ENCODE measurements at places on chromosomes 12 and 14. TPM values are rescaled to one million over a fixed set of nuclear protein-coding genes. Genes with fewer than 3 reads are reported as not detected.

Gene DTX1
- 3.4 TPM for total RNA-seq

- no peaks in the 10 kb centered on the region for H3K27me3 ChIP-seq
- H3K4me3 ChIP-seq: no peak overlapping the region
- H3K4me1 ChIP-seq: no peaks in the 10 kb centered on the region
- H3K27ac ChIP-seq: no peak overlapping the region
These were observed 338.0 kb downstream of the RMST start for GRCh38 chr12:97800561-97800960.

DNA sequence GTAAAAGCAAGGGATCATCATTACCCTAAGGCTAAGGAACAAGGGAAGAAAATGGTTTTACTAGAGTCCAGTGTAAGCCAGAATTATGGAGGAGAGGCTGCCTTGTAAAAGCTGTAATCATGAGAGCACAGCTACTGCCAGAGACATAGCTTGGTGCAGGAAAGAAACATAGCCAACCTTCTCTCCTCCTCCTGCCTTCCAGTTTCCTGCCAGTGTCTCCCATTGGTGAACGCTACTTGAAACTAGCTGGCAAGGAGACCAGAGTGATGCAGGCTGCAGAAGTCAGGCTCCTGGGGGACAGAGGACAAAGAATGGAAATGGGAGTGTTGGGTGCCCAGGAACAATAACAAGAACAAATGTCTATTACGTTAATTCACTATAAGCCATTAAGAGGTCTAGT, 158.5 kb downstream of the NELL2 start:
- no peak overlapping the region for H3K4me3 ChIP-seq
- no peak for DNase-seq
- H3K4me1 ChIP-seq: peaks cover 46% of the 10 kb centered on the region
- no peaks in the 10 kb centered on the region for H3K27me3 ChIP-seq
- H3K27ac ChIP-seq: peak overlapping the region; percentile 16
- H3K36me3 ChIP-seq: peaks cover 14% of the 10 kb centered on the region

GRCh38 chr12:62543324-62543723, 76.7 kb downstream of the MON2 start:
- DNase-seq: no peak
- H3K4me3 ChIP-seq: no peak overlapping the region
- peaks cover 17% of the 10 kb centered on the region for H3K36me3 ChIP-seq
- peaks cover 9% of the 10 kb centered on the region for H3K4me1 ChIP-seq

GRCh38 chr12:16258963-16259362, 18.5 kb downstream of the SLC15A5 start:
- no peak overlapping the region for H3K27ac ChIP-seq
- H3K27me3 ChIP-seq: no peaks in the 10 kb centered on the region
- no peak overlapping the region for H3K4me3 ChIP-seq
- H3K4me1 ChIP-seq: no peaks in the 10 kb centered on the region

Gene FITM1
- total RNA-seq: 0.56 TPM

GRCh38 chr12:1883513-1883912, 34.9 kb downstream of the CACNA2D4 start:
- H3K27ac ChIP-seq: no peak overlapping the region
- H3K27me3 ChIP-seq: peaks cover under 1% of the 10 kb centered on the region
- no peaks in the 10 kb centered on the region for H3K4me1 ChIP-seq
- H3K36me3 ChIP-seq: no peaks in the 10 kb centered on the region

Gene HCAR2
- not detected for total RNA-seq

DNA sequence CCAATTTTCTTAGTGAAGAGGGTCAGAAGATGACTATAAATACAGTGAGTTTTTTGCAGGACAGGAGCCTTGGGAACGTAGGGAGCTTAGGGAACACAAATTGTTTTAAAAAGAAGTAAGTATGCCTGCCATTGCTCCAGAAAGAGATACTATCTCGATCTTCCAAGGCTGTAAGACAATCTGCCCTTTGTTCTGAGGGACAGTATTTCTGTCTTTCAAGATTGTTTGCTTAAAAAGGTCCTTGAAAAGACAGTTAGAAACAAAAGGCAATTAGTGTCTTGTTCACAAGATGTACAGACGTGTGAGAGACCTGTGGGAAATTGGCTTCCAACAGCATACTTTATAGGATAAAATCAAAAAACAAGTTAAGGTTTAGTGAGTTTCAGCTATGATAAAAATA, 321.2 kb upstream of the FAR2 start:
- H3K36me3 ChIP-seq: no peaks in the 10 kb centered on the region
- H3K27me3 ChIP-seq: peaks cover 2% of the 10 kb centered on the region

Gene KITLG
- total RNA-seq: not detected

Gene P2RX2
- total RNA-seq: not detected

- no peak overlapping the region for H3K27ac ChIP-seq
- H3K4me1 ChIP-seq: no peaks in the 10 kb centered on the region
- H3K36me3 ChIP-seq: no peaks in the 10 kb centered on the region
These were observed 18.1 kb downstream of the KITLG start for GRCh38 chr12:88562151-88562550.

Gene GPD1
- 0.20 TPM for total RNA-seq

DNA sequence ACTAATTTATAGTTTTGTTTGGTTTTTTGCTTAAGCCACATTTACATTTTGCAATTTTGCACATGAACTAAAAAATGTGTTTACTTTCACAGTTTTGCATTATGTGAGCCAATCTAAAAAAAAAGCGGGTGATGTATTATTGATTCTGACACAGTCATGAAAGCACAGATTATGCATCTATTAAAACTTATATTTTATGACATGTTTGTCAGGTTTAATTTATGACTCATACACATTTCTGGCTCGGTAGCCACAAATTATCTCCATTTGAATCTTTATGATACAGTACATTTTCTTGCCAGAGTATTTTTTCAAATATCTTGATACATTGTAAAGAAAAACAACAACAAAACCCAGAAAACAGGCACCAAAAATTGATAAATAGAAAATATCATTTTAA, 280.4 kb upstream of the GRIP1 start:
- no peak for DNase-seq
- H3K27ac ChIP-seq: no peak overlapping the region
- no peak overlapping the region for H3K4me3 ChIP-seq
- peaks cover 2% of the 10 kb centered on the region for H3K27me3 ChIP-seq
- H3K36me3 ChIP-seq: no peaks in the 10 kb centered on the region

Gene RNF212B
- not detected for total RNA-seq

Gene ADAMTS20
- not detected for total RNA-seq

DNA sequence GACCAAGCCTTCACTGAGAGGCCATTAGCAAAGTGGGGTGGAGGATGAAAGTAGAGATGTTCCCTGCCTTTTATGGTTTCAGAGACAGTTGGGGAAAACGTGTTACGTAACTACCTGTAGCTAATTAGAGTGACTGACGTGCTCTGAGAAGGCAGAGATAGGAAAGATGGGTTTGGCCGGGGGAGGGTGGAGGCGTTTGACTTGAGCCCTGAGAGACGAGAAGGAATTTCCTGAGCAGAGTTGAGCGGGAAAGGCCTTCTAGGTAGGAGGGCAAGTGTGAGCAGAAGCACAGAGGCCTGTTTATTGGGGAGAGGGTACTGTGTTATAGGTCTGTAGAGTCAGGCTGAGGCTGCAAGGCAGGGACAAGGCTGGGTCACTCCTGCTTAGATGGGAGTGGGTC, 8.6 kb downstream of the TUNAR start:
- H3K4me3 ChIP-seq: no peak overlapping the region
- H3K36me3 ChIP-seq: no peaks in the 10 kb centered on the region
- no peaks in the 10 kb centered on the region for H3K4me1 ChIP-seq
- no peak for DNase-seq
- H3K27me3 ChIP-seq: peaks cover 12% of the 10 kb centered on the region

DNA sequence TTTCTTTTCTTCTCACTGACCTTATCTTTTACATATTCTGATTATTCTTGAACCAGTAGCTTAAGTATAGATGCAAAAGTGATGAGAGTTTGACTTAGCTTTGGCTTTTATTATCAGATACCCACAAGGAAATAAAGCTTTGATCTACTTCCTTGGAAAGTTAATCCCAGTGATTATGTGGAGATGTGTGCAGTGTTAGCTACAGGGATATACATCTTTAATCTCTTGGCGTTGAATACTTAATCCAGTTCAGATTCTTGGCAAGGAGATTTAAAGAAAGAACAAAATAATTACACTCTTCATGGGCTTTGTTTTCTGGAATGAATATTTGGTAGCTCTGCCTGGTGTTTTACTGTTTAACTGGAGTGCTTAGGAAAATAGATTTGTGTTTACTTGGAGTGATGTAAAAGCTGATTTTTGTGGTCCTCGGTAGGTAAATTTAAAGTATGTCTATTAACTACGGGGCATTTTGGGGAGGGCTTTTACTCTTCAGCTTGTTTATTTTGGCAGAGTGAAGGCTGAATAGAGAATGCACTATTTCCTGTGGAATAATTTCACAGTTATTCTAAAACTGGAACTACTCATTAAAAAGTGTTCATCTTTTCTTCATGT, 150.1 kb upstream of the LRIG3 start:
- H3K27me3 ChIP-seq: no peaks in the 10 kb centered on the region
- no peaks in the 10 kb centered on the region for H3K4me1 ChIP-seq
- no peaks in the 10 kb centered on the region for H3K36me3 ChIP-seq
- H3K27ac ChIP-seq: no peak overlapping the region

DNA sequence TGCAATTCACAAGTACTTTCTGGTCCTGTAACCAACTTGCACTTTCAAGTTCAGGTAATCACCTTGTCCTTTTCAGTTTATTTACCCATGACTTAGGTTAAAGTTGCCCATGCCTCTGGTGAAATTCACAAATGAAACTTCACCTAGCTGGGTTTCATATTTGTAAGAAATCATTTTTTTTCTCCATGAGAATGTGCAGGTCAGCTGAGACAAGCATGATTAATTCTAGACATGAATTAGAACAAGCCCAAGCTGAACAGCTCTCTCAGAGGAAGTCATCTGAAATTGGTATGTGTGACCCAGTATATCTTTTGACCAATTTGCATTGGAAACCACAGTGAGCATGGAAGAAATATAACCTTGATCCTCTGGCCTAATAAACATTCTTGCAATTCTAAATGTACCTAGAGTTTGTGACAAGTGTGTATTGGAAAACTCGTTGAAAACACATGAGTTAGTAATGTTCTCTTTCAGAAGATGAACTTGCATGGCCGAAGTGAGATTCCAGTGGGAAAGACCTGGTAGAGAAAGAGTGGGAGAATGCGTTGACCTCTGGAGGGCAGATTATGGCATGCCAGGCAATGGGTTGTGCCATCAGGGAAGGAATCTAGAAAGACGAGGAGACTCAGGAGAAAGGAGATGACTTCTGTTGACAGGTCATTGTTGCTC, 486.5 kb downstream of the ZFP36L1 start:
- H3K36me3 ChIP-seq: peaks cover 4% of the 10 kb centered on the region
- peaks cover 12% of the 10 kb centered on the region for H3K4me1 ChIP-seq
- no peak overlapping the region for H3K27ac ChIP-seq
- no peak overlapping the region for H3K4me3 ChIP-seq
- DNase-seq: no peak

Gene SYCP3
- total RNA-seq: 0.09 TPM

Gene NRXN3
- total RNA-seq: not detected

Gene MDGA2
- not detected for total RNA-seq

Gene CMKLR1
- not detected for total RNA-seq

Gene POTEG
- not detected for total RNA-seq

Gene ADCY4
- total RNA-seq: 1.3 TPM

DNA sequence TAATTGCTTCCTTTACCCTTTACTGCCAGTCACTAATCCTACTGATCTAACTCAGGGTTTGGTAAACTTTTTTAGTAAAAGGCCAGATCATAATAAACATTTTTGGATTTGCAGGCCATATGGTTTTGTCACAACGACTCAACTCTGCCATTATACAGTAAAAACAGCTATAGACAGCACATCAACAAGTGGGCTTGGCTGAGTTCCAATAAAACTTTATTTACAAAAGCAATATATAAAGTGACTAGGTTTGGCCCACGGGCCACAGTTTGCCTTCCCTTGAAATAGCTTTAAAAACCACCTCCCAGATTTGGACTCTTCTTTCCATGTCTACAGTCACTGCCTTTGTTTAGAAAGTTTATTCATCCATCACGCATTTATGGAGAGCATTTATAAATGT, 146.9 kb downstream of the NTF3 start:
- no peaks in the 10 kb centered on the region for H3K4me1 ChIP-seq
- DNase-seq: no peak
- H3K27me3 ChIP-seq: peaks cover 5% of the 10 kb centered on the region
- H3K36me3 ChIP-seq: no peaks in the 10 kb centered on the region
- no peak overlapping the region for H3K27ac ChIP-seq

DNA sequence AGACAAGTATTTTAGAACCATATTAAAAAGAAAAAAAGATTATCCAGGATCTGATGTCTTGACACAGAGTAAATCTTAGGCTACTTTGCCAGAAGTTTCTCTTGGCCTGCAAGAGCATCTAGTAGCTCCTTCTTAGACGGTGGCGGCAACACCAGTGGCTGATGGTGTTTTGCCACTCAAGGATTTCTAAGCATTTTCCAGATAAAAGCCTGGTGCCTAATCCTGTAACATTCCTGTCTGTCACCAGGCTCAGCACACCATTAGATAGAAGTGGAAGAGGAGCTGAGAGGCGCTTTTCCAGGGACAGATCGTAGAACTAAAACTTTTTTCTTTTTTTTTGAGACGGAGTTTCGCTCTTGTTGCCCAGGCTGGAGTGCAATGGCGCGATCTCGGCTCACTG, 14.0 kb downstream of the WNT5B start:
- no peak overlapping the region for H3K4me3 ChIP-seq
- no peak overlapping the region for H3K27ac ChIP-seq
- H3K36me3 ChIP-seq: no peaks in the 10 kb centered on the region
- H3K27me3 ChIP-seq: peaks cover 2% of the 10 kb centered on the region

Gene KRT8
- 0.29 TPM for total RNA-seq

Gene RPGRIP1
- total RNA-seq: not detected

Data from activated CD8-positive, alpha-beta T cell treated with anti-CD3 and anti-CD28 coated beads for 36 hours (primary cell).